ENCODE measurements at places on chromosomes 12 and 14. TPM values are rescaled to one million over a fixed set of nuclear protein-coding genes. Genes with fewer than 3 reads are reported as not detected.
A peak's percentile ranks its signal among the peaks of the same experiment; 100 is the strongest.

MAP3K9 gene
- total RNA-seq, result 13.0 TPM

GYS2 gene
- not detected for total RNA-seq

DNA sequence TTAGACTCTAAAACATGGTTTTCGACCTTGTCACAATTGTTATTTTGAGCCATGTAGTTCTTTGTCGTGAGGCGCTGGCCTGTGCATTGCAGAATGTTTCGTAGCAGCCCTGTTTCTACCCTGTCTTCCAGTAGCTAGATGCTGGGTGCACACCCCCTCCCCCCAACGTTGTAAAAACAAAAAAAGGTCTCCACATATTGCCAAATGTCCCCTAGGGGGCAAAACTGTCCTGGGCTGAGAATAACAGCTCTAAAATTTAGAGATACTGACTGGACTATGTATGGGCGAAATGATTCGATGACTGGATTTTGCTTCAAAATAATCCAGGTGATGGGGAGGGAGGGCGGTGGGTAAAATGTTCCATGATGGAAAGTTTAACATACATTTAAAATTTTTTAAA is 126.1 kb upstream of the FUT8 start:
- no peaks in the 10 kb centered on the region for H3K4me1 ChIP-seq
- H3K27ac ChIP-seq, result no peak overlapping the region
- H3K27me3 ChIP-seq, result no peaks in the 10 kb centered on the region
- no peak overlapping the region for H3K4me3 ChIP-seq
- no peaks in the 10 kb centered on the region for H3K36me3 ChIP-seq
- DNase-seq, result no peak

- no peaks in the 10 kb centered on the region for H3K4me1 ChIP-seq
- H3K27me3 ChIP-seq, result no peaks in the 10 kb centered on the region
- H3K36me3 ChIP-seq, result no peaks in the 10 kb centered on the region
- no peak for DNase-seq
- H3K27ac ChIP-seq, result no peak overlapping the region
- no peak overlapping the region for H3K4me3 ChIP-seq
Observed at GRCh38 chr14:52259434-52259833, 8.1 kb upstream of the PTGDR start.

- H3K4me3 ChIP-seq, result no peak overlapping the region
- H3K36me3 ChIP-seq, result no peaks in the 10 kb centered on the region
- no peak for DNase-seq
Observed at GRCh38 chr12:42104784-42105183, 39.9 kb downstream of the GXYLT1 start.

SOX5 gene
- total RNA-seq, result 1.6 TPM

- DNase-seq, result no peak
- no peaks in the 10 kb centered on the region for H3K4me1 ChIP-seq
- no peaks in the 10 kb centered on the region for H3K36me3 ChIP-seq
- H3K4me3 ChIP-seq, result no peak overlapping the region
Observed at GRCh38 chr12:89433634-89434033, 81.3 kb upstream of the DUSP6 start.

DNA sequence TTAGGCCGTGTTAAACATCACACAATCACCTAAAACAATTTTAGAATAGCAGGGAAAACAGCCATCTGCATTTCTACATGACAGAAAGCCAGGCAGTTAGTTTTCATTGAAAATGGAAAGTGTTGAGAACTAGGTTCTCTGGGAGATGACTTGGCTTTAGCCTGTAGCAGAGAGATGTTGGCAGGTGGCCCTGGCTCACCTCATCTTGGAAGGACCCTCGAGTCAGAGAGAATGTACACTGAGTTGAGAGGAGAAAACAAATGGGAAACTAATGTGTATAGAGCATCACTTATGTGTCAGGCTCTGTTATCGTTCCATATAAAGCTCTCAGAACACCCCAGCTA is 51.9 kb downstream of the SUSD6 start:
- no peaks in the 10 kb centered on the region for H3K27me3 ChIP-seq
- H3K36me3 ChIP-seq, result no peaks in the 10 kb centered on the region
- peaks cover 4% of the 10 kb centered on the region for H3K4me1 ChIP-seq
- H3K4me3 ChIP-seq, result no peak overlapping the region
- peak overlapping the region; percentile 18 for H3K27ac ChIP-seq

GALNT8 gene
- total RNA-seq, result 31.6 TPM

GRCh38 chr12:823028-823698 is 70.8 kb downstream of the WNK1 start:
- H3K4me3 ChIP-seq, result no peak overlapping the region
- no peaks in the 10 kb centered on the region for H3K36me3 ChIP-seq
- no peaks in the 10 kb centered on the region for H3K27me3 ChIP-seq

GALNT16 gene
- total RNA-seq, result 0.22 TPM

GRCh38 chr14:62443796-62444195 is 601.5 kb downstream of the KCNH5 start:
- H3K36me3 ChIP-seq, result no peaks in the 10 kb centered on the region
- no peak overlapping the region for H3K27ac ChIP-seq
- no peaks in the 10 kb centered on the region for H3K4me1 ChIP-seq
- no peak overlapping the region for H3K4me3 ChIP-seq
